ENCODE measurements at places on chromosomes 6 and 20.
A peak's percentile ranks its signal among the peaks of the same experiment; 100 is the strongest.

- DNase-seq = no peak
These were observed 111.6 kb downstream of the TINAG start for GRCh38 chr6:54419885-54420284.

DNA sequence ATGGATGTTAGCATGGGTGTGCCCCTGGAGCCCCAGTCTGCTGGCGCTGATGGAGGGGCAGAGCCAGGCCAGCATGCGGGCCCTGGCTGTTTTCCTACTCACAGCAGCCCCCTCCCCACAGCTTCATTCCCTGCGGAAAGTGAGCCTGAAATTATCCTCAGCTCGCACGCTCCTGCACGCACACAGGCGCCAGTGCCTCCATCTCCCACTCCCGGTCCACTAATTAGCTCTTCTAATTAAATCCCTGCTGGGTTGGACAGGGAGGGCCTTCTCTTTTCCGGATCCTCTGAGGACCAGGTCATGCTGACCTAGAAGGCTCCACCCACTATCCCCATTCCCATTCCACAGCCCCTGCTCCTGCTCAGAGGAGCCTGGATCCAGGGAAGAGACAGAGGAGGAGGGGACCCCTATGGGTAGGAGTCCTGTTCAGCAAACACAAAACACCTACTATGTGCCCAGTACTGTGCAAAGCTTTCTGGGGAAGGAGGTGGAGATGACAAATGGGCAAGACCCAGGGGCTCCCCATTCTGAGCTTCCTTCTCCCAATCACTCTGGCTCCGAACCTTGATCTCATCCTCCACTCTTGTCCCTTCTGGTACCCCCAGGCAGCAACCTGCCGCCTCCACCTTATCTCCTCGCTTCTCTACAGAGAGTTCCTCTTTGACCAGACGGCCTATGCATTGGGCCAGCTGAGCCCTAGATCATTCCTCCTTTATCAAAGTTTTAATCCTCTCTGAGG is 70.2 kb upstream of the CCDC167 start:
- DNase-seq = no peak

GRCh38 chr6:27866357-27867050 is 45.7 kb downstream of the OR2B2 start:
- peak; percentile 46 for DNase-seq

- DNase-seq = no peak
These were observed 4.7 kb upstream of the GJA1 start for GRCh38 chr6:121430514-121431460.

GRCh38 chr6:119348096-119348747 is 1.3 kb downstream of the MAN1A1 start:
- DNase-seq = peak; percentile 13

DNA sequence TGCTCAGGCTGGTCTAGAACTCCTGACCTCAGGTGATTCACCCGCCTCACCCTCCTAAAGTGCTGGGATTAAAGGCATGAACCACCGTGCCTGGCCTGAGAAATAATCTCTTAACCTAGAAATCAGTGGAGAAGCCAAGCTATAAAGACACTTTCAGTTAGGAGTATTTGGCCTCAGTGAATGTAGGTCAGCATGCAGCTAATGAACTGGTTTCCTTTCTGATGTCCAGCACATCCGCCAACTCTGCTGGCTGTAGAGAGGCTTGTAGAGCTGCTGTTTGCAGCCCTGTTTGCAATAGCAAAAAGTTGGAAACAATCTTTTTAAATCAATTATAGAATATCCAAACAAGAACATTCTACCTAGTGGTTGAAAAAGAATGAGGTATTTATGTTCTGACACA is 42.4 kb upstream of the ELOVL5 start:
- no peak for DNase-seq

GRCh38 chr6:157264701-157265100 is 58.6 kb downstream of the TMEM242 start:
- no peak for DNase-seq

- DNase-seq = no peak
These were observed 29.6 kb downstream of the QKI start for GRCh38 chr6:163444077-163444476.

- no peak for DNase-seq
These were observed 9.7 kb downstream of the MDC1 start for GRCh38 chr6:30707281-30707850.

DNA sequence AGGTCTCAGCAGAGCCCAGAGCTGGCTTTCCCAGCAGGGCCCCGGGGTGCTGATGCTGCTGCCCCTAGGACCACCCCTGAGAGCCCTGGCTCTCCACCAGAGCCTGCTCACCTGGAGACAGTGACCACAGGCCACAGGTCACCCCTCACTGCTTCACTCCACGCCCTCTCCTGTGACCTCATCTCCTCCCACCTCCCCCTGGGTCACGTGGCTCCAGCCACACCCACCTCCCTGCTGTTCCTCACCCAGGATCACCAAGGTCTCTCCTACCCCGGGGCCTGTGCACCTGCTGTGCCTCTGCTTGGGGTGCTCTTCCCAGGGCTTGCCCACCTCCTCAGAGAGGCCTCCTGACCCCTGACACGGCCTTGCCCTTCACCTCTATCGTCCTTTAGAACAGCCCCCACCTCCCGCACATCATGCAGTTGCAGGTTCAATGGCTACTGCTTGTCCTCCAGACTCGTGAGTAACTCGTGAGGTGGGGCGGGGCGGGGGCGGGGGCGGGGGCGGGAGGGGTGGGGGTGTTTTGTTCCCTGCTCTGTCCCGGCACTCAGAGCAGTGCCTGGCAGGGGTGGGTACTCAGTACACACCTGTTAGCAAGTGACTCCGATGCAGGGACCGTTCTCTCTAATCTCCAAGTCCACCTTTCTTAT is 468.0 kb downstream of the PREX1 start:
- DNase-seq = no peak

- no peak for DNase-seq
These were observed 82.9 kb downstream of the ELOVL4 start for GRCh38 chr6:79864421-79864820.

DNA sequence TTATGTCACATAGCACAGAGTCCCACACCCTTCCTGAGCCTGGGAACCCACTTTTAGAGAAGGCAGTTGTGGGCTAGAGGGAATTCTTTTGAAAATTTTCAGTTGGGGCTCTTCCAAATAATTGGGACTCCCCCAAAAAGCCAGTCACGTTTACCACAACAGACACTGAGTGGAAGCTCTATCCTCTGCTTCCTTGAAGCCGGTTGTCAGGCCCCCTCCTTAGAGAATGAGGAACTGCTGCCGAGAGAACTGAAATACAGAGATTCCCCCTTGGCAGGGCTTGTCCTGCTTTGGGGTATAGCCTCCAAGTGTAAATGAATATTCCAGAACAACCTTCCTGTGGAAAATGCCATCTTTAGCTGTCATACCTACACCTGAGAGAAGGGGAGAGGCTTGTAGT is 2.7 kb upstream of the JAG1 start:
- no peak for DNase-seq
